ENCODE measurements at places on chromosomes 5 and 9.

DNA sequence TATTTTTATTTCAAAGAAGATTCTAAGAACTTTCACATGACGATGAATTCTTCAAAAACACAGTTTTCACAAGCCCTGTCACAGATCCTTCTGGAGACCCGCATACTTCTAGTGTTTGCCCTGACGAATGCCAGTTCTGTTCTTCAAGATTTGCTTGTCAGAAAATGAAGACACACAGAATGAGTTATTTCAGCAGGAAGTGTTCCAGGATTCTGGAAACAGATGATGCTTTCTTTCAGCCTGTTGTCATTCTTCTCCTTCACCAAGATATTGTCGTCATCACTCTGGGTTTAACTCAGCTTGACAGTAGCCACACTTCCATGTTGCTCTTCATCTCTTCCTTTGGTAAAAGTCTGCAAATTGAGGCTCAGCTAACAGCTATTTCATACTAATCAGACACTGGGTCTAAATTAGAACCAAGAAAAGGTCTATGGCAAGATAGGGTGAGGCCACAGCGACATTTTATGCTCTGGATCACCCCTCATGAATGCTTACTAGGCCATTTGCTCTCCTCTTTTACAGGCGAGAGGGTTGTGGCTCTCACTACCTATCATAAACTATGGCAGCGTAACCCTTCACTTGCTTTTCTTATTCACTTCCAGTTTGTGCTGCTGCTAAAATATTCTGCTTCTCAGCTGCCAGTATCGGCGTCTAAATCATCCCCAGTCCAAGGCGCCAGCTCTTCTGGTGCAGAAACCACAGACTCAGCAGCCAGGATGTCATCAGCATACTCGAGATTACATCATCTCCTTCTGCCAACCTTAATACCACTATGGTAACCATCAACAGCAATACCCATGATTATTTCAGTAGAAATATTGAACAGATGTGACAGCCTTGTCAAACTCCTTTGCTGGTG is 159.6 kb upstream of the TBCA start:
- DNase-seq, result peak; percentile 6

GRCh38 chr5:51172903-51173626 is 210.2 kb upstream of the ISL1 start:
- DNase-seq, result no peak

GRCh38 chr5:93384995-93385394 is 196.0 kb downstream of the NR2F1-AS1 start:
- no peak for DNase-seq

DNA sequence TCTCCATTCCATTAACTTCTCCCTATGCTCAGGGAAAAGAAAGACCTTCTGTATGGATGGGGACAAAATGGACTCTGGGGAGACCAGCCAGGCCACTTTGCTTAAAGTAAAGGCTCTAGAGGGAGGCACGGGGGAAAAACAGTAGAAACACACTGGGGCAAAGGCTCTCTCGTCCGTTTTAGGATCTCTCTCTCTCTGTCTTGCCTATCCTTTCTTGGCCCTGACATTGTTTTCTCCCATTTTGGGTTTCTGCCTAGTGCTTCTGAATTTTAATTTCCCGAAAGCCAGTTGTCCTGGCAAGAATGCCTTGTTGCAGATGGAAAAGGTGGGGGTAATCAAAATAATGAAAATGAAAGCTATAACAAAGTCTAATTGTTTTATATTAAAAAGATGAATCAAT is 28.2 kb downstream of the NMUR2 start:
- DNase-seq, result no peak

DNA sequence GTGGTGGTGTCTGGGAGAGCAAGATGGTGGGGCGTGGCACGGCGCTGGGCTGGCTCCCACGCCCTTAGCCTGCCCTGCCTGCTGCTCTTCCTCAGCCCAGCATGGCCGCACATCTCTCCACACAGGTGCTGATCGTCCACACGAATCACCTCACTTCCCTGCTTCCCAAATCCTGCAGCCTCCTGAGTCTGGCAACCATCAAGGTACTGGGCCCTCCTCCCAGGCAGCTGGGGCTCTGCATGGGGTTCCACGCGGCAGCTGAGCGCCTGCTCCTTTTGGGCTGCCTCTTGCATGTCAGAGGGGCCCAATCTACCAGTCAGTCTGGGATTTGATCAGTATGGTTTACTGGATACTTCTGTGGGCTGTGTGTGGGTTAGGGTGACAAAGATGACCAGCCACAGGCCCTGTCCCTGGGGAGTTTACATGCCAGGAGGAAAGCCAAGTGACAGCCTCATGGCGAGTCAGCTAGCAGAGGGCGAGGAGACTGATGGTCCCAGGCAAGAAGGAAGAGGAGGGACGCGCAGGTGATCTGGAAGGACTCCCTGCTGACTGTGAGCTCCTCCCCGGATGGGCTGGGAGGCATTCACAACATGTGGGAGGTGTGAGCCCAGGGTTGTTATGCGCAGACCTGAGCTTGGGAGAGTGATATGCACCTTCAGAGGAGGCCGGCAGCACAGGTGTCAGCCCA is 6.0 kb downstream of the LRSAM1 start:
- no peak for DNase-seq

GRCh38 chr5:161410640-161411039 is 135.9 kb downstream of the GABRB2 start:
- no peak for DNase-seq

DNA sequence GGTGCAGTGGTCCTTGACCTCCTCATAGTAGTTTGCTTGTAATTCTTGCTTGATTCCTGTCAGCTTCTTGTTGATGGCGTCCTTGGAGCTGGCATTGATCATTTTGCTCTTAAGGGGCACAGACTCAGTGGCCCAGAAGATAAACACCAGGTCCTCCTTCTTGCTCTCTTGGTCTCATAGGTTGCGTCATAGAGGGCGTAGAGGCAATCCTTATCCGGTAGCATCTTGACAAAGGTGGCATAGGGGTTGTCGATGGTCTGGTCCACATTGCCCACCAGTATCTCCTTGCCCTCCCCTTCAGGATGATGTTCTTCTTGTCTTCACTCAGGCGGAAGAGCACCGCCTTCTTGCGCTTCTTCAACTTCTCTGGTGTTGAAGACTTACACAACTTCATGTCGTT is 19.2 kb downstream of the CCDC125 start:
- no peak for DNase-seq

GRCh38 chr9:93301911-93302541 is 118.1 kb downstream of the WNK2 start:
- no peak for DNase-seq

GRCh38 chr9:112881331-112881730 is 9.3 kb downstream of the SLC46A2 start:
- no peak for DNase-seq

DNA sequence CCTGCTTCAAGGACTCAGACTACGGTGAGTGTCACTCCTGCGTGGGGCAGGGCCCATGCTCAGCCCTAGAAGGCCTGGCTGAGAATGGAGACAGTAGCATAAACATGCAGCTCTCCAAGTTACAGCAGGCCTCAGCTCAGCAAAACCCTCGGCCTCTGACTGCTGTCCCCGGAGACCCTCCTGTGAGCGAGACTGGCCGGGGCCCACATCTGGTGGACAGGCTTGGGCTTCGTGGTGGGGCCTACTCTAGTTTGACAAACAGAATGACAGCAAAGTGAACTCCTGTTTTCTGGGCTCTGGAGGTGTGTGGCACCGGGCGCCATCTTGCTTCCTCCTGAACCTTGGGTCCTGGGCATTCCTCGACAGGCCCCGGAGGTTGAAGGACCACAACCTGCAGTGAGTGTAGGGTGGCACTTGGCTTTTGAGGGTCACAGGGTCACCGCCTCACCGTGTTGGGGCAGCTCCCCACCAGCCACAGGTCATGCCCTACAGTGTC is 97.5 kb downstream of the PHF2 start:
- no peak for DNase-seq

DNA sequence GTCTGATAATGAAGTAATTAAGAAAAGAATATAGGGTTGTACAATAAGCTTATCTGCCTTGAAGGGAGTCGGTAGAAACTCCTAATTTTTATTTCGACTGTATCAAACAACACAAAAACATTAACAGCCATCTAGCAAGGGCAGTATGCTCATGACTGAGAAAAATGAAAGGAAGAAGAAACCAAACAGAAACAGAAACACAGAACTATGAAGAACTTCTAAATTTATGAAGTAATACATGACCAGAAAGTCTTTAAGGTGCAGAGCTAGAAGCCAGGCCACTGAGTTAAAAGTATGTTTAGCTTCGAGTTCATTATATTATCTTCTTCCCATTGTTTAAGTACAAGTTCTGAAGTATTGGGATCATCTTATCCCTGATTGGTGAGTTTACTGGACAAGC is 367.3 kb upstream of the C9orf72 start:
- no peak for DNase-seq

- DNase-seq, result no peak
These were observed 49.5 kb downstream of the RCL1 start for GRCh38 chr9:4842213-4842612.

DNA sequence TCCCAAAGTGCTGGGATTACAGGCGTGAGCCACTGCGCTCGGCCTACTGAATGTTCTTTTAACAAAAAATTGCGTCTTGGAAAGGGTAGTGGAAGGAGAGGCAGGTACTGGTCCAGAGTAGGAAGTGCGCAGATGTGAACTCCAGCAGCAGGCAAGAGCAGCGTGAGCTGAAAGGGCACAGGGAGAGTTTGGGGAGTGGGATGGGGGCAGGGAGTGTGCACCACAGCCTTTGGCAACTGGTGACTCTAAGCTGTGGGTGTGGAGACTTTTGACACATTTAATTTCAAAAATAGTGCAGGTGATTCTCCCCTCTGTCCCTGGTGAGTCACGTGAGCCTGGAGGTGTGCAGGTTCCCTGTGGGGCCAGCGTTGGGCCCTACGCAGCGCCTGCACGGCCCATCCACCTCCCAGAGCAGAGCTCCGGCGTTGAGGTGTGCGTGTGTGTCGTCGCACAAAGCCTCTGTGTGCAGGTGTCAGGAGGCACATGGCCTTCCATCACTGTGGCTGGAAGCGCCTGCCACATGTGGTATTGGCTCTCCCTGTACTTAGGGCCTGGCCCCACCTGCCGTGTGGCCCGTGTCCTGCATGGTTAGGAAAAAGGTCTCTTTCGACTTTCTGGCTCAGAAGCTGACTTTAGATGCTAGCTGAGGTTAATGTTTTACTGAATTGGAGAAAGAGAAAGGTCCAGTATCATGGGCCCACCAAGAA is 11.5 kb downstream of the SQSTM1 start:
- no peak for DNase-seq

DNA sequence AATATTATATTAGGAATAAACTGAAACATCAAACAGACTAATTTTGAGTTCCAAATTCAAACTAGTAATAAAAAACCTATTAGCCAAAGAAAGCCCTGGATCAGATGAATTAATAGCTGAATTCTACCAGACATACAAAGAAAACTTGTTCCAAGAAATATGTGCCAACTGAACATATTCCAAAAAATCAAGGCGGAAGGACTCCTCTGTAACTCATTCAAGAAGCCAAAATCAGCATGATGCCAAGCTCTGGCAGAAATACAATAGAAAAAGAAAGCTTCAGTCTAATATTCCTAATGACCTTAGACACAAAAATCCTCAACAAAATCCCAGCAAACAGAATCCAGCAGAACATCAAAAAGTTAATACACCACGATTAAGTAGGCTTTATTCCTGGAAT is 619.1 kb upstream of the COX7C start:
- DNase-seq, result no peak

DNA sequence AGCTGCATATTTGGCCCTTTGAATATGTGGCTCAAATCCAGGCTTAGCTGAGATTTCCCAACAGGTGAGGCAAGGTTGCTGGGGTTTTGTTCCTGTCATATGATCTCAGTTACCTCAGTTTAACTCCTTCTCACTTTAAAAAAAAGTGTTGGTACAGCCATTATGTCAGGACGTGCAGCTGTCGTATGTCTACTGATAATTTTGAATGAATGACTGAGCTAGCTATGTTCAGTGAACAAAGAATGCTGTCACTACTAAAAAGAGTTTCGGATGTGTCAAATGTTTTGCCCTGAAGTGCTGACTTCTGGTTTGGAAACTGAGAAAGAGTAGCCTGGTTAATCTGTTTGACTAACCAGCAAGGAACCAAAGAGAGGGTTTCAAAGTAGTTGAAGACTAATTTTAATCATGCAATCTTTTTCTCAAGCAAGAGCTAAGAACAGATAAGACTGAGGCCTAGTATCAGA is 106.3 kb upstream of the NR3C1 start:
- no peak for DNase-seq

- DNase-seq, result no peak
These were observed 101.6 kb upstream of the PCA3 start for GRCh38 chr9:76662476-76663281.

DNA sequence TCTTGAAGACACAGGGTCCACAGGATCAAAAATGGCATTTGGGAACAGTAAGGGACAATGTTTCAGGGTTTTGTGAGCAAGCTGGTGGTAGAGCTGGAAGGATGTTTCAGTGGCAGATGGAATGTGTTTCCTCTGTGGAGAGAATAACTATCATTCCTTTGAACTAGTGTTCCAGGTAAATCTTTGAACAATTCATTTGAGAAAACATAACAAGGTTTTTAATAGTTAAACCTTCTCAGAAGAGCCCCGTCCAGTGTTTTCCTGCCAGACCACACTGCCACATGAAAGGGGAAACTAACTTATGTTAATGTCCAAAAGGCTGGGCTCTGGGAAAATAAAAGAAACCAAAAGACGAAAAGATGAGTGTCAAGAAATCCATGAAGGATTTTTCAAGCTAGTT is 207.0 kb upstream of the ZNF462 start:
- DNase-seq, result no peak

GRCh38 chr5:138903130-138903775 is 28.1 kb upstream of the LRRTM2 start:
- peak; percentile 24 for DNase-seq

DNA sequence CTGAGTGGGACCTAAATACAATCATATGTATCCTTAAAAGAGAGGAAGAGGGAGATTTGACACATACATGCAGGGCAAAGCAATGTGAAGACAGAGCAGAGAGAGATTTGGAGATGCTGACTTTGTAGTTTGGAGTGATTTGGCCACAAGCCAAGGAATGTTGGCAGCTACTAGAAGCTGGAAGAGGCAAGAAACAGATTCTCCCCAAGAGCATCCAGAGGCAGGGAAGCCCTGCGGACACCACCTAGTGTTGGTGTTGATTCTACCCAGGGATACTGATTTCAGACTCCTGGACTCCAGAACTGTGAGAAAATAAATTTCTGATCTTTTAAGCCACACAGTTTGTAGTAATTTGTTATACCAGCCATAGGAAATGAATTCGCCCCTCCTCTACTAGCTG is 64.9 kb upstream of the OSMR start:
- peak; percentile 82 for DNase-seq

DNA sequence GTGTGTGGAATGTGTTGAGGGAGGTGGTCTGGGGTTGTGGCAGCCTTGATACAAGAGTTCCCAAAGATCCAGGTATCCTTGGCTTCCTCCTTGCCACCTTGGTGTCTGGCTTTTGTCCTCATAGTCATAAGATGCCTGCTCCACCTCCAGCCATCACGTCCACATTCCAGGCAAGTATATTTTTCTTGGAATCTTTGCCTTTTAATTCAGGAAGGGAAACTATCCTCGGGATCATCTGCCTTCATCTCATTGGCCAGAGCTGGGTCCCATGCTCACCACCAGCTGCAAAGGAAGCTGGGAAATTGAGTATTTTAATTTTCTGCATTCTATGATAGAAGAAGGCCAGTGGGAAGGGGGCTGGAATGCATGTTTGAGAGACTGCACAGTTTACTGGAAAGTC is 186.7 kb downstream of the C9orf50 start:
- DNase-seq, result no peak

GRCh38 chr5:144202072-144202471 is 31.4 kb downstream of the KCTD16 start:
- no peak for DNase-seq

All from fibroblast of skin of left biceps (primary cell).